Posterior vena cava (tissue), 2 donors: ENCODE measurements at places on chromosomes 3 and 15.
A peak's percentile ranks its signal among the peaks of the same experiment; 100 is the strongest.

GRCh38 chr15:29072444-29072843, 186.7 kb downstream of the APBA2 start:
- DNase-seq, result no peak

DNA sequence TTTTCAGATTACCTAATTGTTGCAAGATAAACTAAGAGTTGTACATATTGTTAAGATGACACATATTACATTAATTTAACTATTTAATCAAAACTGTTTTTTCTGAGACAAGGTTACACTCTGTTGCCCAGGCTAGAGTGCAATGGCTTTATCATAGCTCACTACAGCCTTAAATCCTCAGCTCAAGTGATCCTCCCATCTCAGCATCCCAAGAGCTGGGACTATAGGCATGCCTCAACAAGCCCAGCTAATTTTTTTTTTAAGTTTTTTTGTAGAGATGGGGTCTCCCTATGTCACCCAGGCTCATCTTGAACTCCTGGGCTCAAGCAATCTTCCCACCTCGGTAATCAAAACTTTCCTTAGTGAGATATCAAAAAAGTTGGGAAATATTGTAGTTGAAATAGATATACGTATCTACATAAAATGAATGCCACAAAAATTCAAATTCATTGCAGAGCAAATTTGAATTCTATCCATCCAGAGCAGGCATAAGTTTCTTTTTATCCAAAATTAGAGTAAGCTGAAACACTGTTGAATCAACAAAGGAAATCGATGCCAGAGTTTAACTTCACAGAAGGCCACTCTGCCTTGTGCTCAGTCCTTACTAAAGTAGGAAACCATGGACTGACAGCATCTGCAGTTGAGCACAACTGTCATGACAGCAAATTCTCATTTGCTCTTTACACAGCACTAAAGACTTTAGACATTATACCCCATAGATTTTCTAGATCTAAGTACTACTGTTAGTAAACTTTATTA, 15.5 kb downstream of the ATOSA start:
- no peak for DNase-seq

GRCh38 chr3:37864904-37865303, 3.2 kb downstream of the CTDSPL start:
- no peak for DNase-seq

DNA sequence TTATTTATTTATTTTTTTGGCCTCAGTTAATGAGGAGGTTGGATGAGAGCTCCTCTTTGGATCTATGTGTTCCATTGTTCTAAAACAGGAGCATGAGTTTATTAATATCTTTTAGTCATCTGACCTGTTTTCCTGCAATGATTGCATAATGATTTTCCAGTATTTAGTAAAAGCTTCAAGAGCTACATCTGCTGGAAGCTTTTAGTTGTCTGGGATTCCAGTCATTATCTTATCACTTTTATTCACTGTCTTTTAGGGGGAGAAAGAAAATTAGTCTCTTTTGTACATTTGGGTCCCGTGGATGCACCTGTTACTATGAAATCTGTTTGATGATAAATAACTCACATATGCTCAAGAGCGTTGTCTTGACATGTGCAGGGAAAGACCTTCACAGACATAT, 1270.0 kb downstream of the ROBO1 start:
- DNase-seq, result no peak

GRCh38 chr3:165196577-165197480, 645 bp upstream of the SLITRK3 start:
- DNase-seq, result peak; percentile 66
